ENCODE measurements at places on chromosomes 12 and 14.

- no peak for DNase-seq
These were observed 3.3 kb upstream of the NT5DC3 start for GRCh38 chr12:103844305-103844704.

- DNase-seq, result no peak
These were observed 47.8 kb downstream of the EID3 start for GRCh38 chr12:104351057-104351983.

DNA sequence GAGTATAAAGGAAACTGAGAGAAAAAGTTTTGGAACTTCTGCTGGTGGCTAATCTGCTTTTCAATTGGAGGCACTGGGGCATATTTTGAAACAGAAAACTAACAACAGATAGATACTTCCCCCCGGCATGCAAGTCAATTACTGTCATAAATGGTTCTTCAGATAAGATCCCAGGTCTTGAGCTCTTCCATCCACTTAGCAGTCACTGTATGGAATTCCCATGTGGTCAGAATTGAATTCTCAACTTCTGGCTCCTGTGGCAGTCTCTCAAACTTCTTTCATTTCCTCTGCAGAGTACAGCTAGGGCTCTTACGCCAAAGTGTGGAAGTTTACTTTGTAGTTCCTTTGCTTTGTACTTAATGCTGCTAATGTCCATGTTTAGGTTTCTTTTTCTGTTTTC is 452.2 kb downstream of the IPO8 start:
- no peak for DNase-seq

- DNase-seq, result no peak
These were observed 139.4 kb downstream of the SLC38A4 start for GRCh38 chr12:46686267-46686942.

- DNase-seq, result peak; percentile 80
These were observed 71.2 kb downstream of the VCPKMT start for GRCh38 chr14:50045039-50045711.

GRCh38 chr14:36208690-36209278 is 32.3 kb upstream of the PTCSC3 start:
- no peak for DNase-seq

DNA sequence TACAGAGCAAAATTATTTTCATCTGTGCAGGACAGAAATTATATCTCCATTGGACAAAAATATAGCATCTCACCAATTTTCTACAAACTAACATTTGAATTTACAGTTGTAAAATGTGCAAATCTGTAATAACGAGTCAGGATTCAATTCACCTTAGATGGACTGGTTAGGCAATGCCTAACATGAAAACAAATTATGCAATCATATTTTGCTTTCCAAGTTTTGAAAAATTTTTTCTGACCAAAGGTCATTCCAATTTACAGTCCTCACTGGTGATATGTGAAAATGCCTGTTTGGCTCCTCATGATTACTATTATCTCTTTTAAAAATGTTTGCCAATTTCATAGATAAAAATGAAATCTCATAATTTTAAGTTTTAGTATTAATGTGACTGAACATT is 6.5 kb upstream of the CPM start:
- no peak for DNase-seq

- DNase-seq, result no peak
These were observed 3.1 kb downstream of the GPD1 start for GRCh38 chr12:50106907-50107306.

- DNase-seq, result no peak
These were observed 308.7 kb downstream of the RPAP3 start for GRCh38 chr12:47396902-47397663.

GRCh38 chr12:100554608-100555077 is 18.8 kb upstream of the GAS2L3 start:
- no peak for DNase-seq

GRCh38 chr12:45017916-45018315 is 33.0 kb downstream of the DBX2 start:
- no peak for DNase-seq

- no peak for DNase-seq
These were observed 33.3 kb downstream of the TTC7B start for GRCh38 chr14:90782892-90783291.

- DNase-seq, result no peak
These were observed 61.7 kb downstream of the EMP1 start for GRCh38 chr12:13258197-13258596.

GRCh38 chr12:14612898-14613445 is 45.3 kb upstream of the PLBD1 start:
- no peak for DNase-seq

DNA sequence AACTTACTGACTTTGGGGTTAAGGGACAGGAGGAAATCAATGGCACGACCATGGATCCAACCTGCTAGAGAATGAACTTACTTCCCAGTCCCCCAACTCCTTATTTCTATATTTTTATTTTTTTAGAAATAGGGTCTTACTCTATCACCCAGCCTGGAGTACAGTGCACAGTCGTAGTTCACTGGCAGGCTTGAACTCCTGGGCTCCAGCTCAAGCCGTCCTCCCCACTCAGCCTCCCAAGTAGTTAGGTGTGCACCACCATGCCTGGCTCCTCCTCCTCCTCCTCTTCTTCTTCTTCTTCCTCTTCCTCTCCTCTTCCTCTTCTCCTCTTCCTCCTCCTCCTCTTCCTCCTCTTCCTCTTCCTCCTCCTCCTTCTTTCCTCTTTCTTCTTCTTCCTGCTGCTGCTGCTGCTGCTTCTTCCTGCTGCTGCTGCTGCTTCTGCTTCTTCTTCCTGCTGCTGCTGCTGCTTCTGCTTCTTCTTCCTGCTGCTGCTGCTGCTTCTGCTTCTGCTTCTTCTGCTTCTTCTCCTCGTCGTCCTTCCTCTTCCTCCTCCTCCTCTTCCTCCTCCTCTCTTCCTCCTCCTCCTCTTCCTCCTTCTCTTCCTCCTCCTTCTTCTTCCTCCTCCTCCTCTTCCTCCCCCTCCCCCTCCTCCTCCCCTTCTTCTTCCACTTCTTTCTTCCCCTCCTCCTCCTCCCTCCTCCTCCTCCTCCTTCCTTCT is 390.1 kb upstream of the RGS6 start:
- DNase-seq, result no peak

DNA sequence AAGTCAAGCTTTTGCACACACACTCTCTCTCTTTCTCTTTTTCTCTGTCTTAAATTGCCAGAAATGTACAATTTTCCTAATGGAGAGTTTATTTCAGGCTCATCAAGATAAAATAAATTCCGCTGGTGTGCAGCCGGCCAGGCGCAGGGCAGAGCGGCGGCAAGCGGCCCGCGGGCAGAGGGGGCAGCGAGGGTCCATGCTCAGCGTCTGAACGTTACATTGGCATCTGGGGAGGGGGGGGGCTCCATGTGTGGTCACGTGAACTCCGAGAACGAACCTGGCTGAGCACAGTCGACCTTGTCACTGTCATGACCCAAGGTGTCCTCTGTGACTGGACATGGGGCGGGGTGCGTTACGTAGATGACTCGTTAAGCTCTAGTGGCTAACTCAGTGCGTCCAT is 23.8 kb upstream of the FZD10 start:
- no peak for DNase-seq

DNA sequence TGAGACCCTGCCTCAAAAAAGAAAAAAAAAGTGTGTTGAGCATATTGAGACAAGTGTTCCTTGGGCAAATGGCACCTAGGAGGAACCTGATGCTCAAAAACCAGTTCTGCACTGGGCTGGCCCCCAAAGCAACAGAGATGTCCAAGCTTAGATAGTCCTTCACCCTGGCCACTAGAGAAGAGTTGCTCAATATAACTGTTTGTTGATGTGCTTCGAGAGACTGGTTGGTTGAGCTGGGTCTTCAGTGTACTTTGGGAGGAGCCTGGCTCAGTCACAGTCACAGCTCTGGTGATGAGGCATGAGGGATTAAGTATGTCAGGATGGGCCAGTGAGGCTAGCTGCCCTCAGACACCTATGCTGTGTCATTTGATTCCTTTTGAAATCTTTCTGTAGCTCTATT is 38.0 kb downstream of the SLC2A14 start:
- no peak for DNase-seq

GRCh38 chr12:46177837-46178608 is 90.8 kb downstream of the SLC38A1 start:
- no peak for DNase-seq

DNA sequence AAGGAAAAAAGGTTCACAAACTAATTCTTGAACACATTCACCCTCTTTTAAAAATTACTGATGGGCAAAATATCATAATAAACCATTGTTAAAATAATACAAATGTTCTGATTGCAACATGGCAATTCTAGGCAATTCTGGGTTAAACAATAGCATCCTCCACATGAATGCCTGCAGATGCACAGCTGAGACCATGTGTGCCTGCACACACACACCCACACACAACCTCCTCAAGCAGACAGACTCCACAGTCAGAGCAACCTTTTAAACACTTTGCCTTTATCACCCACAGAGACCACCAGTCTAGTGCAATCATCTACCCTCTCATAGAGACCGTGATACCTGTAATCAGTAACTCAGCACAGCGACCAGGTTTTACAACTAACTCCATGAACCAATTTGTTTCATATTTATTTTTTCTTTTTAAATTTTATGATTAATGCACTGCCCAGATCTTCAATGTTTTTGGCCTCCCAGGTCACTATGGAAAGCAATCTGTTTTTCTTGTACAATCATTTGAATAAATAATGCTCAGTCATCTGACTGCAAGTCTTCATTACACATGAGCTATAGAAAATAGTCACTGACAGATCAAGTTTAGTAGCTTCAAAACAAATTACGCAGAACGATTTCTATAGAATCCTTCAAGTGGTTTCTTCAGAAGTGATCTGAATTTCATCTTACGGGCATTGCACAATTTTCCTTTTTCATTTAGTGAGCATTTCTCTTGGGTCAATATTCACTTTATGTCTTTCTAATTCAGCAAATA is 105.8 kb downstream of the PRKD1 start:
- no peak for DNase-seq

DNA sequence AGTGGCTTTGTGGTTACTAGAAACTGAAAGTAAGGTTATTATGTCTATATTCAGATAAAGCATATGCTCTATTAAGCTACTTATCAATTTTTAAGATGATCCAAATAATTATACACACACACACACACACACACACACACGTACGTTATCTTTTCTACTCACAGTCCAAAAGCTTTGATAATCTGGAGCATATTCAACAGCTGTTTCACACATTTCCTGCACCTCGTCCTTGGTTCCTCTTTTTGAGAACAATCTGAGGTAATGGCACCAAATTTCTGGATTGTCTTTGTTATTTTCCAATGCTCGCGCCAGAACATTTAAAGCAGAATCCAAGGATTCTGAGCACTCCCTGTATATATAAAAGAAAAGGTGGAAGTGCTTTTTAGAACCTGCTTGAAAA is 37.5 kb downstream of the ZFC3H1 start:
- DNase-seq, result no peak

GRCh38 chr14:89509891-89510290 is 92.9 kb upstream of the FOXN3 start:
- DNase-seq, result no peak

GRCh38 chr14:68278576-68279436 is 459.2 kb downstream of the RAD51B start:
- DNase-seq, result no peak

DNA sequence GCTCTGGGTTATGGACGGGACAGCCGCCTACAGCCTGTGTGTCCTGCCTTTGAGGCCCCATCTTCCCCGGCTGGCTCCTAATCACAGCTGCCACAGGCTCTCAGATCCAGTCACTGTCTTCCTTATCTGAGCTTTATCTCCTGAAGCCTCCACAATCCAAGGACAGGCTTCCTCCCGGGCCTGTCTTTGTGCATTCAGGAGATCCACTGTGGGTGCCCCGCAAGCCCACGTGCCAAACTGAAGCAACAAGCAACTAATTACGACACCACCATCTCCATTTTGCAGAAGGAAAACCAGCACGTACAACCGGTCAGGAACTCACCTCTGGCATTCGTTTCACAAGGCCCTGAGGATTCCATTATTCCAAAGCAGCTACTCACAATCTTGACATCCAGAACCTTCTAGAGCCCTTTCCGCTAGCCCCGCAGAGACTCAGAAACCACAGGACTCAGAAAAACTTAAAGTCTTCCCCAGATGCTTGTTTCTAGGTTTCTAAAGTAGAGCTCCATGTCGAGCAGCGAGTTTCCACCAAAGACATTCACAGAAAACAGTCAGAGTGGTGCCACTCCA is 14.0 kb downstream of the SYNE3 start:
- no peak for DNase-seq

DNA sequence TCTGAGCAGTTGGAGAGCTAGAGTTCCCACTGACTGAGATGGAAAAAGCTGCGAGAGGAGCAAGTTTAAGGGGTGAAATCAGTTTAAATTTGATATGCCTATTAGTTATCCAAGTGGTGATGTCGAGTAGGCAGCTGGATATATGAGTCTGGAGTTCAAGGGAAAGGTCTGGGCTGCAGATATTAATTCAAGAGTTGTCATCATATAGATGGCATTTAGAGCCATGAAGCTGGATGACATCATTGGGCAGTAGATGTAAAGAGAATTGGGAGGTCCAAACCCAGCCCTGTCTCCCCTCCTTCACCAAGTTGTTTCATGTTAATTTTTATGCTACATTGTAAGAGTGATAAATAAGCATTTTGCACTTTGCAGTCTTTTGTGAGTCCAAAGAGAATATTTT is 898.1 kb downstream of the GALC start:
- DNase-seq, result no peak

- peak; percentile 17 for DNase-seq
These were observed 115.5 kb downstream of the SLC2A13 start for GRCh38 chr12:39990122-39991101.

DNA sequence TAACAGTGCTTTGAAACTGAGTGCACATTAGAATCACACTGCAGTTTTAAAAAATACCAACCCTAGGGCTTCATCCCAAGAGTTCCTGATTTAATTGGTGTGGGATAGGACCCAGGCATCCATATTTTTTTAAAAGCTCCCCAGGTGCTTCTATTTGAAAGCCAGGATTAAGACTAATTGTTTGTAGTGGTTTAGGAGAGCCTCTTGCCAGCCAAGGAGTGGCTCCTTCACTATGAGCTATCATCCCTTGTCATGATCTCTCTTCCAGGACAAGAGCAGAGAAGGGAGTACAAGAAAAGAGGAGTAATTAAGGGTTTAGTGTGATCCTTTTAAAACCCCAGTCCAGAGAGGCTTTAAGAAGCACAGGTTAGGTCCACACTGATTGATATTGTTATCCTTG is 178.0 kb downstream of the CAND1 start:
- DNase-seq, result no peak

GRCh38 chr14:59755409-59756135 is 115.0 kb downstream of the RTN1 start:
- DNase-seq, result no peak

DNA sequence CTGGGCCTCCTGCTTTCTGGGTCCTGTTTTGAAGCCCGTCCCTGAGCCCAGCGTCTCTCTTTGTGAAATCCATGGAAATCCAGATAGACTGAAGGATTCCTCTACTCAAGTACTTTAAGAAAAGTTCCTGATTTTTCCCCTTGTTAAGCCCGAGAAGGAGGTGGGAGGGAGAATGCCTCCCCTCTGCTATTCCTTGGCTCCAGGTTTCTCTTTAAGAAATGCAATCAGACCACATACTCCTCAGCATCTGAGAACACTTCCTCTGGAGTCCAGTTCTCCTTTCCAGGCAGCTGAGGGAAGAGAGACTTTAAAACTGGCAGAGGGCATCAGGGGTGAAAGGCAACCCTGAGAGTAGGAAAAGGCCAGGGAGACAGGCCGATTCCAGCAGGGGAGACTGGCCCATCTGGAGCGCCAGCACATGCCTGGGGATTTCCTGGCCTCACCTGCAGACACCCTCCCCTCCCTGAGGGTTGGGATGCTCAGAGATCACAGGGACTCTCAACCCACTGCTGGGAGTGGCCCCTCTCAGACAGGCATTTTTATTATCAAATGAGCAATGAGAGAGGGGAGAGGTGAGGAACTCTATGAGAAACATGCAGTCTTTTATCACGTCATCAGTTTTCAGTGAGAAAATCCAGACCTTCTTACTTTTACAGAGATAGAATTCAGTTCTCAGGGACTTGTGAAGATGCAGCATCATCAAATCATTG is 2.0 kb upstream of the EMP1 start:
- no peak for DNase-seq

Measured in stimulated activated CD8-positive, alpha-beta memory T cell treated with anti-CD3 and anti-CD28 coated beads, Interleukin-7, amount 100 ng/mL, for 48 hours (primary cell).